ENCODE measurements at places on chromosomes 7 and 10.

GRCh38 chr7:1693419-1693990 lies 23.4 kb downstream of the ELFN1 start:
- no peak for DNase-seq

GRCh38 chr10:47164126-47164799 lies 135.7 kb upstream of the GDF10 start:
- DNase-seq = no peak

GRCh38 chr7:12909483-12909882 lies 222.1 kb downstream of the ARL4A start:
- DNase-seq = no peak

- DNase-seq = no peak
Observed at GRCh38 chr10:43595739-43596298, 10.4 kb upstream of the ZNF485 start.

DNA sequence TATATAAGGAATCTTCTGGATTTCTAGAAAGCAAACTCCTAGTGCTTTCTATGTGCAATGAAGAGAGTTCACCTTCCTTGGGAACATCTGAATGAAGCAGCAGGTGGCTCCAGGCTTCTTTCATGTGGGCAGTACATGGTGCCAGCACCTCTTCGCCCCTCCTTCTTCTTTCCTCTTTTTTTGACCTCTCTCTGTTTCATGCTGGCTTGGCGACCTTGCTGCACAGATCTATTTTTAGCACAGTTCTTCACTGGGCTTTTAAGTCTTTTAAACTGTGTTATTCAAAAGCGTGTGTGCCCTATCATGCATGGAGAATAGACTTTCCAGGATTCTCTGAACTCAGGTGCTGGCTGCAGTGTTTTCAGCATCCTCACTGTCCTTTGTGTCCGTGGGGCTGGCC lies 400.3 kb upstream of the PRKCQ start:
- DNase-seq = no peak

- no peak for DNase-seq
Observed at GRCh38 chr7:13312307-13312706, 624.9 kb downstream of the ARL4A start.

DNA sequence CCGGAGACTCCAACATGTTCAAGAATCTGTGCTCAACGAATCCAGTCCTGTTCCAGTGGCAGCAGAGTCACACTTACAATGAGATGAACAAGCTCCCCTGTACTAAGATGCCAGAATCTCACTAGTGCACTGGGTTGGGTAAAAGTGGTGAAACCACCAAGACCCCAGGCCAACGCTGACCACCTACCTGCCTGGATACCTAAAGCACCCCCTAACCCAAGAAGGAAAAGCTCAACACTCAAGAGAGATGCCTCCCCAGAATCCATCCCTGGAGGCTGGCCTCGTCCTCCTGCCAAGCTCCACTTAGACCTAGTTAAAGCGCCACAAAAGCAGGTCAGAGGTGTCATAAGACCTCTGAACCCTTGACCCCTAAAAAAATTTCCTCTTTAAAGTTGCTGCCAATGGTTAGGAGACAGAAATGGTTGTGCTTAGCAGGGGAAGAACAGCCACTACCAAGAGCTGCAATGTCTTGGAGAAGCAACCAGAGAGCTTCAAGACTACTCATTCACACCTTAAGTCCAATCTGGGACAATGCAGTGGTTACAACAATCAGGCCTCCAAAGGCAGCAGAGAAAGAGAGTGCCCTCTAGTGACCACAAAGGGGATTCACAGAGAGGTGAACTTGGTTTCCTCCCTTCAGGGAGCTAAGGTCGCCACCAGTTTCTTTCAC lies 94.6 kb upstream of the MACROH2A2 start:
- no peak for DNase-seq

- no peak for DNase-seq
Observed at GRCh38 chr7:150719436-150719835, 3.0 kb downstream of the GIMAP1 start.

DNA sequence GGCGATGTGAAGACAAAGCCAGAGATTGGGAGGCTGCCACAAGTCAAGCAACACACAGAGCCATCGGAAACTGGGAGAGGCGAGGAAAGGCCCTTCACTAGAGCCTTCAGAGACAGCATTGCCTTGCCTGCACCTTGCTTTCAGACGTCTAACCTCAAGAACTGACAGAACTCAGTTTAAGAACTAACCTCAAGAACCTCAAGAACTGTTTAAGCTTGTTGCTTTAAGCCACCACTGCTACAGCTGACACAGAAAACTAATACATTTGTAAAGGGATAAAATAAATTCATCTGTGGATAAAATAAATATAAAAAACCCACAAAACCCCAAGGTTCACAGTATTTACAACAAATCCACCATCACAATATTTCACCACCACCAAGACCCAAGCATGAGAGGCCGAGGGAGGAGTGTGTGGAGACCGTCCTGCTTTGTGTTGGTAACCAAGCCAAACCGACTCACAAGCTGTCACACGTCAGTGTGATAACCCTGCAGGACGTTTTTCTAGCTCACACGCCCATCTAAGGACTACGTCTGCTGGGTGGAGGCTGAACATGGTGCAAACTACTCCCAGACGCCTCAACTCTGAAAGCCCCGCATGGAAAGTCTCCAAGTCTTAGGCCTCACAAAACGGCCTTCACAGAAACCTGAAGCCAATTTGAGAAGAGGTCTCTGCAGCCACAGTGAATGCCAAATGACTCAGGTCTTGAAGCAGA lies 116.8 kb downstream of the ABLIM1 start:
- peak; percentile 40 for DNase-seq

DNA sequence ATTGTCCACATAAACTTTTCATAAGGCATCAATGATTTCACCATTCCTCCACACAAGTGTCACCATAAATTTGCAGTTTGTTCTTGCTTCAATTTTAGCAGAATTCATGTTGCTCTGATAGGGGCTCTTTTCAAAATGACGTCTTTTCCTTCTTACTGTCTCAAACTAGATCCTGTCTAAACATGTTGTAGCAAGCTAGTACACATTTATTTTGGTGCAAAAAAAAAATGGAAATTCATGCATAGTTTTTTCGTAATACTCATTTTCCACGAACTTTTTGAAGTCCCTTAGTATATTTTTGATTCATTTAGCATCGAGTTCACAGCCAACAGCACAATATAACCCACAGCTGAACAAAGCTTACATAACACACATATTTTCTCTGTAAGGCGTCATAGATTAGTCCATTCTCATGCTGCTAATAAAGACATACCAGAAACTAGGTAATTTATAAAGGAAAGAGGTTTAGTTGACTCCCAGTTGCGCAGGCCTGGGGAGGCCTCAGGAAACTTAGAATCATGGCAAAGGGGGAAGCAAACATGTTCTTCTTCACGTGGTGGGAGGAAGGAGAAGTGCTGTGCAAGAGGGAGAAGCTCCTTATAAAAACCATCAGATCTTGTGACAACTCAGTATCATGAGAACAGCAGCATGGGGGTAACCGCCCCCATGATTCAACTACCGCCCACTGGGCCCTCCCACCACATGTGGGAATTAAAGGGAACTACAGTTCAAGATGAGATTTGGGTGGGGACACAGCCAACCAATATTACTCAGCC lies 301.5 kb downstream of the CCDC3 start:
- no peak for DNase-seq

DNA sequence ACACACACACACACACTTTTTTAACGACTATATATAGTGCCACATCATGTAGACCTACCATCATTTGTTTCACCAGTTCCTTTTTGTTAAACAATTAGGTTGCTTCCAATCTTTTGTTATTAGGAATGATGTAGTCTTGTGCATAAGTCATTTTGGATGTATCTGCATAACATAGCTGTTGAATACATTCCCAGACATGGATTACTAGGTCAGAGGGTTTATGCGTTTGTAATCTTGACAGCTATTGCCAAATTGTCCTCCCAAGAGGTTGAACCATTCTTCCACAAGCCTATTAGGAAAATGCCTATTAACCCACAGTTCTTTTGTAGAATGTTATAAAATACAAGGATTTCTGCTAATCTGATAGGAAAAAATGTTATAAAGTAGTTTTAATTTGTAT lies 87.3 kb downstream of the PALS2 start:
- DNase-seq = no peak

- no peak for DNase-seq
Observed at GRCh38 chr10:6244510-6244909, 41.8 kb downstream of the PFKFB3 start.

DNA sequence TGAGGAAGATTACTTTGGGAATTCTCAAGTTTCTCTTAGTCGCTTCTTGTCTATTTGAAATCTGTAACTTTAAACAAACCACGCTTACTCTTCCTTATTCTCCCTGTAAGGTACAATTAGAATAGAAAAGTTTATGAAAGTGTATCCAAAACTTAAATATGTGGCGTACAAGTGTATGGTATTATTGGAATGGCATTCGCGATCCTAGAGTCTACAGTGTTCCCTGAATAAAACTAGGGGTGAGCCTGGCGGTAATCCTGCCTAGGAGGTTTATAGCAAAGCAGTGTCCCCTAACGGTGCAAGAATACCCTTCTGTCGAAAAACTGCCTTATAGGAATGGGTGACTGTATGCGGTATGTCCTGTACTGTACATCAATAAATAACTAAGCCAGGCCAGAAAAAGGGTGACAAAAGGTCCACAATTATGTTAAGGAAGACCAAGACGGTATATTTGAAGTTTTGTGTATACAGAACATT lies 1.2 kb downstream of the TASOR2 start:
- no peak for DNase-seq

- DNase-seq = no peak
Observed at GRCh38 chr10:114686013-114686412, 27.9 kb upstream of the ABLIM1 start.

DNA sequence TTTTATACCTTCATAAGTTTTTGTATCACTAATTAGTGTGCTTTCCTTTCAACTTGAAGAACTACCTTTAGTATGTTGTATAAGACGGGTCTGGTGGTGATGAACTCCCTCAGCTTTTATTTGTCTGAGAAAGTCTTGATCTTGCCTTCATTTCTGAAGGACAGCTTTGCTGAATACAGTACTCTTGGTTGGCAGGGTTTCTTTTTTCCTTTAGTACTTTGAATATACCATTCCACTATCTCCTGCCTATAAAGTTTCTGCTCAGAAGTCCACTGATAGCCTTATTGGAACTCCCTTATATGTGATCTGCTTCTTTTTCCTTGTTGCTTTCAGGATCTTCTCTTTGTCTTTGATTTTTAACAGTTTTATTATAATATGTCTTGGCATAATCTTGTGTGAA lies 230.9 kb downstream of the HPSE2 start:
- DNase-seq = no peak

- no peak for DNase-seq
Observed at GRCh38 chr7:1062296-1063294, 18.2 kb downstream of the GPR146 start.

DNA sequence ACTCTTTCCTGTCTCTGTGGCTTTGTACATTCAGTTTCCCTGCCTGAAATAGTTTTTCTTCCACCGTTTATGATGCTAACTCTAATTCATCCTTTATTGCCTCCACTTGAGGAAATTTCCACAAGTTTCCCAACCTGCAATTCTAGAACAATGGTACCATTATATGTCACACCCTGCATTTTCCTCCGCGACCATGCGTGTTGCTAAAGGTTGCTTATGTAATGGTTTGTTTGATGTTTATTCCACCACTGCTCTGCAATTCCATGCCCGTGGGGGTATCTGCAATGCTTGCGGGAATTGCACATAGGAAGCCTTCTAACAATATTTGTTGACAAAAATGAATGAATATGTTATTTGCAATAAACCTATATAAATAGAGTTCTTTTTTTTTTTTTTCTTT lies 69.5 kb upstream of the ST8SIA6 start:
- no peak for DNase-seq

- DNase-seq = no peak
Observed at GRCh38 chr7:155188357-155188756, 109.3 kb upstream of the INSIG1 start.

- no peak for DNase-seq
Observed at GRCh38 chr10:33706746-33707145, 372.3 kb upstream of the NRP1 start.

GRCh38 chr10:30963992-30964930 lies 67.4 kb downstream of the ZNF438 start:
- no peak for DNase-seq

GRCh38 chr7:113093561-113093960 lies 6.9 kb upstream of the GPR85 start:
- DNase-seq = no peak

GRCh38 chr7:121307021-121307574 lies 21.7 kb upstream of the WNT16 start:
- DNase-seq = no peak

DNA sequence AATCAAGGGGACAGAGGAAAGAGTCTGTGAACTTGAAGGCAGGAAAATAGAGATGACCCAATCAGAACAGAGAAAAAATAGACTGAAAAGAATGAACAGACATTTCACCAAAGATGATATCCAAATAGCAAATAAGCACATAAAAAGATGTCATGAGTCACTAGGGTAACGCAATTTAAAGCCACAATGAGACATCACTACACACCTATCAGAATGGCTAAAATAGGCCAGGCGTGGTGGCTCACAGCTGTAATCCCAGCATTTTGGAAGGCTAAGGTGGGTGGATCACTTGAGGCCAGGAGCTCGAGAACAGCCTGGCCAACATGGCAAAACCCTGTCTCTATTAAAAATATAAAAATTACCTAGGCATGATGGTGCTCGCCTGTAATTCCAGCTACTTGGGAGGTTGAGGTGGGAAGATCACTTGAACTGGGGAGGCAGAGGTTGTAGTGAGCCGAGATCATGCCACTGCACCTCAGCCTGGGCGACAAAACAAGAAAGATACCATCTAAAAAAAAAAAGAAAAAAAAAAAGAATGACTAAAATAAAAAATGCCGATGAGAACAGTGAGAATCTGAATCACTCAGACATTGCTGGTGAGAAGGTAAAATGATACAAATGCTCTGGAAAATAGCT lies 100.9 kb downstream of the LHPP start:
- no peak for DNase-seq

- no peak for DNase-seq
Observed at GRCh38 chr7:77944183-77945182, 145.9 kb downstream of the PHTF2 start.

DNA sequence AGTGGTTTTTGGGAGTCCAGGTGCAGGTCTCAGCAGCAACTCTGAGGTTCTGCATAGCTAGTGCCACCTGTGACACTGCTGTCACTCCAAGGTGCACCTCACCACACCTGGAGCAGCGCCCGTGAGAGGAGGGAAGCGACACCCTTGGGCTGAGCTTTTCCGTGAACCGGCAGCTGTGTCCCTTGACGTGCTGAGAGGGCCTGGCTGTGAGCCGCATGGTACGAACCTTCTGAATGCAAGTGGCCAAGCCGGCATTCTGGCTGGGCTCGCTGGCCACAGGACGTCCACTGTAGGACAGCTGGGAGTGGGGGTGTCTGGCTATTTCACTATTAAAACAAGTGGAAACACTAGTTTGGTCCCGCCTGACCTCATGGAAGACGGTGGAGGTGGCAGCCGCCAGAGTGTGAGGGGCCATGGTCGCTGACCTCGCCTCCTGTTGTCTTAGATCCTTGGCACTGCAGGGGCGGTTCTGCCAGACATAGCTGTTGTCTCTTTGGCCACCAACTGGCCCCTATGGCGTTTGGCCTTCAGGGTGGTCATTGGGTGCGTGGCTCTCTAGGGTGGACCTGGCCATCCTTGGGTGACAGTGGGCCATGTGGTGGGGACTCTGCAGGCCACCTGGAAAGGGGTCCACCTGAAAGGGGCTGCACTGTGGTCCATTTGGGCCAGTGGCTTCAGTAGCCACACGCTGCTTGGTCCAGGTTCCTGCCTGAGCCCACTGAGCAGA lies 12.9 kb downstream of the INPP5A start:
- no peak for DNase-seq
